Activated CD4-positive, alpha-beta T cell treated with anti-CD3 and anti-CD28 coated beads, Interleukin-2, amount 10 ng/mL, durations not matched to agents 7 days and 5 days (primary cell): ENCODE measurements at places on chromosomes 2 and 18. TPM values are rescaled to one million over a fixed set of nuclear protein-coding genes. Genes with fewer than 3 reads are reported as not detected.

- DNase-seq, result no peak
These were observed 3.5 kb downstream of the EML6 start for GRCh38 chr2:54726940-54727339.

- DNase-seq, result no peak
These were observed 2.8 kb downstream of the HDAC4 start for GRCh38 chr2:239397931-239398471.

DNA sequence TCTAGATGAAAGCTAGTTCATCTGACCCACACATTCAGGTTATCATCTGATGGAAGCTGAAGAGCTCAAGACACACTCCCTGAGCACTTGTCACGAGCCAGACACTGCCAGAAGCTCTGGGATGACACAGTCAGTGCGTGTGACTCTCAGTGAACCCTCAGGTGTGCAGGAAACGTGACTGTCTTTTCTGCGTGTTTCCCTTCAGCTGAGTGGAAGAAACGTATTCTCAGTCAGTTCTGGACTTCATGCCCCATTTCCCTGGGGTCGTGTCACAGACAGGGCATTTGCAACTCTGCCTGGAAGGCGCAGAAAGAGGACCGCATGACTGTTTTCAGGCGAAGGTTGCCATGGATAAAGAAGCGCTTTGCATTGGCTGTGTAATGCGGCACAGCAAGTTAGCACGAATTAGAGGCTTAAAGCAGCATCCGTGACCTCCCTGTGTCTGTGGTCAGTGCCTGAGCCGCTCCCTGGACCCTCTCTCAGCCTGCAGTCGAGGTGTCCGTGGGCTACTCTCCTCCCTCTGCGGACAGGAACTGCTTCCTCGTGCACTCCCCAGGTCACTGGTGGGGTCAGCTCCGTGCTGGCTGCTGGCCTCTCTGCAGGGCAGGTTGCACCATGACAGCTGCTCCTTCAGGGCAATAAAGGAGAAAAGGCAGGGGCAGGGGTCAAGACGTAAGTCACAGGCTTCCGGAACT, 3.3 kb upstream of the ALLC start:
- no peak for DNase-seq

FOXI3 gene
- not detected for total RNA-seq

GRCh38 chr2:28063492-28063962, 173.0 kb downstream of the BABAM2 start:
- no peak for DNase-seq

GRCh38 chr2:206526416-206526815, 83.1 kb downstream of the ADAM23 start:
- DNase-seq, result no peak

DNA sequence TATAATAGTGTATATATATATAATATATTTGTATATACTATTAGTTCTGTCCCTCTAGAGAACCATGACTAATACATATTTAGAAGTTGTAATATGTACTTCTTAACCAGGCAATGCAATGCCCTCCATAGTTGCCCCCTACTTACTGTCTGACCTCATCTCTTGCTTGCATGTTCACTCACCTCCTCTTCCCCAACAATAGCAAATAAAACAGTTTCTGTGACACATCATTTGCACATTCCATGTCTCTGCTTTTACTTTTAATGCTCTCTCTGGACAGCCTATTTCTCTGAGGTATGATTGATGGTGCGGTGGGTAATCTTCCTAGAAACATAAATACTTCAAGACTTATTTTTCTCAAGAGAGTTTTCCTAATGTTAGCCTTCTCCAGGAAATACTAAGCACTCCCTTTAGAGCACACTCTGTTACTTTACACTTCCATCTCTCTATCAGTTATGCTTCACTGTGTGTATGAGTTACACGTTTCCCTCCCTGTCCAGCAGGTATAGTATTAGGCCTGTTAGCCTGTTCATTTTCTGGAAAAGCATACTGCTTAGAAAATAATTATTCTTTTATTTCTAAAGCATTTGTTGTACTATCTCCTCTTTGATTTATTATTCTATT, 295.6 kb upstream of the LRATD1 start:
- no peak for DNase-seq
